Stimulated activated CD8-positive, alpha-beta memory T cell treated with anti-CD3 and anti-CD28 coated beads, Interleukin-12 subunit alpha, Interleukin-12 subunit beta, amount 100 ng/mL, for 1 hour (primary cell): ENCODE measurements at places on chromosomes 16 and 17.
A peak's percentile ranks its signal among the peaks of the same experiment; 100 is the strongest.

DNA sequence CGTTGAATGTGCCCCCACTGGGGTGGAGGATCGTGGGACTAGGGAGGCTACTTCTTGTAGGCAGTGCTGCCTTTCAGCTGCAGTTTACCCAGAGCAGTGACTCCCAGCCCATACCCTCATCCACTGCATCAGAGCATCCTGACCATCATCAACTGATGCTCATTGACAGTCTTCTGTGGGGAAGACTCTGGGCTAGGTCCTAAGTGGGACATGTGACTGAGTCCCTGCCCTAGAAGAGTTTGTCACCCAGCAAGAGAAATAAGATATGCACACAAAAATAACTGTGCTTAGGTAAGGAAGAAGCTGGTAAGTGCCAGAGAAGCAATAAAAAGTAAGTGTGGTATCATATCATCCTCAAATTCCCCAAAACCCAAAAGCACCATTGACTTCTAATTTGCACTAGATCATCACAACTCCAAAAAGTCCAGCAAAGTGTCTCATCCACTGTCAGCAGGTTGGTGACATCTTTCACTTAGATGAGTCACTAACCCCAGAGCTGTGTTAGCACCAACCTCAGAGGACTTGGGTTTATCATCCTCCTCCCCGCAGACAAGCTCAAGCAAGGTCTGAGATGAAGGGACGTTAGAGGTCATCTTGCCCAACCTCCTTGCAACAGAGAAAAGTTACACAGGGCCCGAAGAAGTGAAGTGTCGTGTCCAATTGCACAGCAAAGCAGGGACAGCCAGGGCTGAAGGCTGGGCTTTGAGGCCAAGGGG lies 99.0 kb downstream of the CCDC182 start:
- DNase-seq, result no peak

DNA sequence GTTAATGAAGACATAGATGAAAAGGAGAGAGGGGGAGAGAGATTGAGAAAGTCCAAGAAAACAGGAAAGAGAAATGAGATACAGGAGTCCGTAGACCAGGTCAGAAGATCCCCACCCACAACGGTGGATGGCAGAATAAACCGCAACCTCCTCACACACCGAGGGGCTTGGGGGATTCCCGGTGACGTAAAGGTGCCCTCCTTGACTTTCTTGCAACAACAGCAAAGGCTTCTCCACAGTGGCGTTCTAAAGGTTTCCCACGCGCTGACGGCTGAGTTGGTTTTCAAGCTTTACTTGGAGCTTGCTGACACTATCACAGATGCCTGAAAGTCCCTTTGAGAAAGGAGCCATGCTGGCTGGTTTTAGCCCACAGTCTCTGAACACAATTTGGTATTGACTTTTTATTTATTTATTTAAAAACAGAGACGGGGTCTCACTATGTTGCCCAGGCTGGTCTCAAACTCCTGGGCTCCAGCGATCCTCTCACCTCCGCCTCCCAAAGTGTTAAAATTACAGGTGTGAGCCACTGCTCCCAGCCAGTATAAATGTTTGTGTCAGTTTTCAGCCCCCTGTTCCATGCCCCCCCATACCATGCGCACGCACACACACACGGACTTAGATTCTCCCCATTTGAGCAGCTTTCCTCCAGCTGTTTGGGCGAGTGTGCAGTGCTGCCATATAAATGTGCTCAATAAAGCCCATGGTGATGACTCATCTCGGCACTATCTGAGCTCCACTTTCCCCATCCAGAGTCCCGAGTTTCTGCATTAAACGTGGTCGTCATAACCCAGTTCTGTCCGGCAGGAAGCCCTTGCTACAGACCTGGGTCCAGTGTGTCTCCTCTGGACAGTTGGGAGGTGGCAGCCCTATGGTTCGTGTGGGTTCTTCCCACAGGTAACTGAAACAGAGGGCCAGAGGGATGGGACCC lies 33.0 kb upstream of the SEC14L1 start:
- peak; percentile 53 for DNase-seq

- DNase-seq, result no peak
Observed at GRCh38 chr17:78448356-78448993, 70.0 kb downstream of the PGS1 start.

GRCh38 chr17:9220398-9221146 lies 199.3 kb downstream of the NTN1 start:
- DNase-seq, result no peak

DNA sequence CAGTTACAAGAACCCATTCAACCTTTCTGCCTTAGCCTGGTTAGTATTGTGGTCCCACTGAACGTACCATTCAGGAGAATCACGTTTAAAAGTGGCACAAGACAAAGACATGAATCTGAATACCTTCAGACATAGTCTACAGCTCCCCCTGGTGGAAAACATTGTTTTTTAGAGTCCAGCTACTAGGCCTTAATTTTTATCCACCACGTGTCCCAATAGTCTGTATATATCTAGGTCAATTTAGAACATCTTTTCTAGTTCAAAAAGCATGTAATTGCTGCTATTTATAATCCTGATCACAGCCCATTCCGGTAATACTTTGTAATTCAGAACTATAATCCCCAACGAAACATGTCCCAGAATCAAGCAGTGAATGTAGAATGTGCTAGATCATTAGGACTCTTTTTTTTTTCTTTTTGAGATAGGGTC lies 13.7 kb upstream of the GUCY2D start:
- DNase-seq, result peak; percentile 37

DNA sequence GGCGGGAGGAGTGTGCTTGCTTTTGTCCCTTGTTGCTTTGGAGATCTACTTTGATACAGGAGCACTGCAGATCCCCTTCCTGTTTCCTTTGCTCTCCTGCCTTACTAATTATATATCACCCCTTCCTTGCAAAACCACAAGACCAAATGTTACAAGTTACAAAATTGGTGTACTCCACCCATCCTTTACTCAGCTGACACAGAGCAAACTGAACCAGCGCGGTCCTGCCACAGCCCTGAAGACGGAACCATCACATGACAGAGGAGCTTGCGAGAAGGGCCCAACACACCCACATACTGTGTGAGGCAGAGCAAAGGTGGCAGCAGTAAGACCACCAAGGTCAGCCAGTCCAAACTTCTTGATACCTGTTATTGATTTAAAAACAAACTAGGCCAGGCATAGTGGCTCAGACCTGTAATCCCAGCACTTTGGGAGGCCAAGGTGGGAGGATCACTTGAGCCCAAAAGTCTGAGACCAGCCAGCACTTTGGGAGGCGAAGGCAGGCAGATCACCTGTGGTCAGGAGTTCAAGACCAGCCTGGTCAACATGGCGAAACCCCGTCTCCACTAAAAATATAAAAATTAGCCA lies 33.2 kb downstream of the CYTH1 start:
- peak; percentile 61 for DNase-seq

- no peak for DNase-seq
Observed at GRCh38 chr17:64369007-64369893, 21.4 kb downstream of the PECAM1 start.

DNA sequence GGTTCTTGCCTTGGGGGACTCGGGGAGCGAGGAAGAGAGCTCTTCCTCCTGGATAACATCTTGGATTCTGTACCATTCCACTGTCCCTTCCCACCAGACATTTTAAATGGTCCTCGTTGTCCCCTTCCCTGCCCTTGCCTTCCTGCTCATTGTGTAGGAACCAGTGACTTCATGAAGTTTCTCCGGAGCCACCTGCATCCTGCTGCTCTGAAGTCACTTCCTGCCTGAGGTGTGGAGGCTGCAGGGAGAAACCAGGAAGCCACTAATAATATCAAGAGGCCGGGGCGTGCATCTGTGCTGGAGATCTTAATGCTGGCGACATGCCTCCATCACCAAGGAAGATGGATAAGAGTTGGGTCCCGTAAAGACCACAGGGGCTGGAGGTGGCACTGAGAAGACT lies 6.2 kb upstream of the SLC16A13 start:
- DNase-seq, result no peak

DNA sequence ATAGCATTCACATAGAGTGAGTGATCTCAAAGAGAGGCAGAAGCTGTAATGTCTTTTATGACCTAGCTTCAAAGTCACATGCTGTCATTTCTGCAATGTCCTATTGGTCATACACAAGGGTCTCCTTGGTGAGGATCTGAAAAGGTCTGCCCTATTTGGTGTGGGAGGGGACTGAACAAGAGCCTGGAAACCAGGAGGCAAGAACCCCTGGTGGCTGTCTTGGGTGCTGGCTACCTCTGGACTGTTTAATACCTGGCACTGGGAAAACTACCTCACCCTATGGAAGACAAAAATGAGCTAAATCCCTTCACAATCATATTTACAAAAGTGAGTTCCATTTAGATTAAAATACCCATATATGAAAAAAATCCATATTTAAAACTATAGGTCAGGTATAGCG lies 9.0 kb downstream of the KCTD13 start:
- no peak for DNase-seq
